ENCODE measurements at places on chromosomes 16 and 17.

DNA sequence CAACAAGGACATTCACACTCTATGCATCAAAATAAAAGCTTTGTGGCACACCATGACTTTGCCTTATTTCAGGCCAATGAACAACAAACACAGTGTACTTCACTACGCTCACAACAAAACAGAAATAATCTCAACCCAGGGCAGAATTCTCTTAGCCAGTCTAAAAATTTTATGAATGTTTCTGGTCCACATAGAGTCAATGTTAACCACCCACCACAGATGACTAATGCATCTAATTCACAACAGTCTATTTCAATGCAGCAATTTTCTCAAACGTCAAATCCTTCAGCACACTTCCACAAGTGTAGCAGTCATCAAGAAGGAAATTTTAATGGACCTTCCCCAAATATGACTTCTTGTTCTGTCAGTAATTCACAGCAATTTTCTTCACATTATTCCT, 101.7 kb downstream of the CHD9 start:
- DNase-seq = peak; percentile 35

- DNase-seq = peak; percentile 9
These were observed 306.3 kb downstream of the CNTNAP4 start for GRCh38 chr16:76583466-76583865.

DNA sequence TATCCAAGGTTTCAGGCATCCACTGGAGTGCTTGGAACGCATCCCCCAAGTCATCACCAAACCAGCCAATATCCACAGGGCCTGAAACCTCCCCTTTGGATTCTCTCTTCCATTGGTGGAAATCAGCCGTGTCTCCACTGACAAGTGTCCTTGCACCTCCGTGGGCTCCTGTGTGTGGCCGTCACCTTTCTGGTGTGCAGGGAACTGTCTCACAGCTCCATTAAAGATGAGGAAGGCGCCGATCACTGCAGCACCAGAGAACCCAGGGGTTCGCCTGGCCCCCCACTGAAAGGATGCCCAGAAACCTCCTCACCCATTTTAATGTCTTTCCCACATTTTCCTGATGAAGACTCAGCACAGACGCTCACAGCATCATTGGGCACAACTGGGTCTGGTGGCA, 17.8 kb upstream of the METRNL start:
- no peak for DNase-seq

- DNase-seq = no peak
These were observed 5.2 kb upstream of the RAB26 start for GRCh38 chr16:2142942-2143877.

GRCh38 chr17:73645050-73645871, 1.0 kb upstream of the SDK2 start:
- DNase-seq = no peak

- DNase-seq = no peak
These were observed 18.0 kb upstream of the ASGR2 start for GRCh38 chr17:7132511-7133094.

DNA sequence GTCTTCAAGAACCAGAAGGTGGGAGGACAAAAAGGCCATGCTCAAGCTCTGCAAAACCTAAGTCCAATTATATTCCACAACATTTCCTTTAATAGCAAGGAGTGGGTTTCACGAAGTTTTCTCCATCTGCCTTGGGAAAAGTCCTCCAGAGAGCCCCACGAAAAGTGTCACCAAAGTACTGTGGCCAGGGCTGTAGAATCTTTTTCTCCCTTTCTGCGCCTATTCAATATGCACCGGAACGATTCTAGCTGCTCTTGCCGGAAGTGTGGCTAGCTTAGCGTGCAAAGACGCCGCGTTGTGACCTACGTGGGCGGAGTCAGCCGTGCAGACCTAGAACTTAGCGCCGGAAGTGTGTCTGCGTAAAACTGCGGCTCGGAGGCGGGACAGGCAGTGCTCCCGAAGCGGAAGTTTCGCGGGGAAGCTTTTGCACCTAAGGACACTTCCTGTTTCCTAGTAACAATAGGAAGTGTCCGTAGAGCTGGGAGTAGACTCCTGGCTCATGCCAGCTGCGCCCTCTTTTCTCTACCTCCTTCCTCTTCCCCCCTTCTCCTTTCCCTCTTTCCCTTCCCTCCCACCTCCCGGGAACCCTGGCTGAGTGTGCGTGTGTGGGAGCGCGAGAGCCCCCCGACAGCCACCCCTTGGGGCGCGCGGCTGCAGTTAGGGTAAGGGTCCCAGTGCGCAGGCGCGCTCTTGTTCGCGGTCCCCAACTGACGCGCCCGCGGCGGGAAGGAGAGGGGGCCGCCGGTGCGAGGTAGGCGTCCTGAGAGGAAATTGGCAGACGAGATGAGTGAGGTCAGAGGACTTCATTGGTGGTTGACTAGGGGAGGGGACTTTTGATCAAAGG, at the start of the genes ZNF646 and ZNF668:
ZNF646 (plus strand) TSS at position 453 of the 844 bp plus-strand sequence. CDS start 1,903 bp downstream, outside the sequence.
ZNF668 (minus strand) TSS at position 271 of the 844 bp plus-strand sequence. CDS start 9,781 bp downstream, outside the sequence.
- DNase-seq = peak; percentile 99

DNA sequence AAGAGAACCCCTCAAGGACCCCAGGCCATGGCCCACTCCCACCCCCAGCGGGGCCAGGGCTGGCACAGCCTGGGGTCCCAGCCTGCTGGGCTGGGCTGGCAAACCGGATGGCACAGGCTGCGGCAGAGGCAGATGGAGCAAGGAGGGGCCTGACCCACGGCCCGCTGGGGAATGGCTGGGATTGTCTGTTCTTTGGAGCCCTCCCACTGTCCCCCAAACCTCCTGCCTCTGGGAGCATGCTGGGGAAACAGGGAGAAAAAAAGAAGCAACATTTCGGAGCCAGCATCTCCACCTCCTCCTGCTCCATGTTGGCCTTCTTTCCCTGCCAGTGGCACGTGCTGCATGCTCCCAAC, 37.1 kb upstream of the LHX1 start:
- no peak for DNase-seq

DNA sequence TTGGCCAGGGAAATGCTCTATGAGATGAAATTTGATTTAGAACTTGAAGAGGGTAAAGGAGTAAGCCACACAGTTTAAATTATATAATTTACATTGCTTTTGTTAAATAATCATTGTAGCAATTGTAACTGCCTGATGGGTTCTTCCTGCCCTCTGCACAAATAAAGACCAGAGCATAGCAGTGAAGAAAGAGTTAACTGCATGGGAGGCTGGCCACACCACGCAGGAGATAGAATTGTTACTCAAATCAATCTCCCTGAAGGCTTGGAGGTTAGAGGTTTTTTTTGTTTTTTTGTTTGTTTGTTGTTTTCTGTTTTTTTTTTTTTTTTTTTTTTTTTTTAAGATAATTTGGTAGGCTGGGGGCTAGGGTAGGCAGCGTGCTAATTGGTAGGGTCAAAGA, 467.0 kb upstream of the GOT2 start:
- no peak for DNase-seq

GRCh38 chr17:81576621-81577277, 24.6 kb upstream of the FAAP100 start:
- DNase-seq = peak; percentile 56

- DNase-seq = no peak
These were observed 59.5 kb downstream of the RAI1 start for GRCh38 chr17:17740615-17741348.

DNA sequence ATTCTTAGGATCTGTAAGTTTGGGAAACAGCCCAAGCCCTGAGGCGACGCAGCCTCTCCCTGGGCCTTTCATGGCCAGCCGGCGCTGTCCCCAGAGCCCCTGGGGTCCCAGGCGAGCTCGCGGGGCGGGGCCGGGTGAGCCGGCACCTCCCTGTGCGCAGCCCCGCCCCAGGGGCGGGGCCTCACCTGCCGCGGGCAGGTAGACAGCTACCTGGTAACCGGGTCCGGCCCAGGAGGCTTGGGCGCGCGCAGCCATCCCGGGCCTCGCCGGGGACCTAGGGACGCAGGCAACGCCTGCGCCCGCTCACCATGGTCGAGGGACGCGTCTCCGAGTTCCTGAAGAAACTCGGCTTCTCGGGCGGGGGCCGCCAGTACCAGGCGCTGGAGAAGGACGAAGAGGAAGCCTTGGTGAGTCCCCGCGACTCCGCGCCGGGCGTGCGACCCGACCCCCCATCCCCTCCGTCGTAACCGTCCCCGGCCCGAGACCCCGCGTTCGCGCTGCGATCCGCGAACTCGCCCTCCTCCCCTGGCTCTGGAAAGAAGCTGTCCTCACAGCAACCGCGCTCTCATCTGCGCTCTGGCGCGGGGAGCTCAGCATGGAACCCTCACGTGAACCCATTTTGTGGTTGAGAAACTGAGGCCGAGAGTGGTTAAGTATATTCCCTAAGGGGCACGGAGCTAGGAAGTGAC, at the start of gene ATP2C2:
ATP2C2 (plus strand) TSS at position 231 of the 689 bp plus-strand sequence; CDS start at position 309, 78 bp downstream.
- no peak for DNase-seq

- DNase-seq = no peak
These were observed 309.6 kb downstream of the KCNJ2 start for GRCh38 chr17:70478902-70479301.

GRCh38 chr17:78676412-78677302, 99.5 kb upstream of the DNAH17 start:
- no peak for DNase-seq

DNA sequence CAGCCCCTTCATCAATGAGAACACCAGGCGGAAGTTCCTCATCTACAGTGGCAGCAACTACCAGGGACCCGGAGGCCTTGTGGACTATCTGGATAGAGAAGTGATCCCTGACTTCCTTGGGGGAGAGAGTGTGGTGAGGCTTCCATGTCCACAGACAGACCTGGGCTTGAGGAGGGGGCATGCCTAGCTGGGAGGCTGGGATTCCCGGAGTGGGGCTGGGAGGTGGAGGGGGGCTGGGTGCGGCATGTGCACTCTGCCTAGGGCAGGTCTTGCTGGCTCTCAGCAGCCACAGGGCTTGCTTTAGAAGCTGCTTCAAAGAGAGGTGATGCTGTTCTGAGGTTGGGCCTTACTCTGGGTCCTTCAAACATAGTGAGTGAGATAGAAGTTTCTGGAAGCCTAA, 27.8 kb downstream of the NAGPA start:
- no peak for DNase-seq

- DNase-seq = no peak
These were observed 178.6 kb downstream of the CPPED1 start for GRCh38 chr16:12625068-12625467.

- no peak for DNase-seq
These were observed 269.5 kb downstream of the STX8 start for GRCh38 chr17:9306086-9306485.

DNA sequence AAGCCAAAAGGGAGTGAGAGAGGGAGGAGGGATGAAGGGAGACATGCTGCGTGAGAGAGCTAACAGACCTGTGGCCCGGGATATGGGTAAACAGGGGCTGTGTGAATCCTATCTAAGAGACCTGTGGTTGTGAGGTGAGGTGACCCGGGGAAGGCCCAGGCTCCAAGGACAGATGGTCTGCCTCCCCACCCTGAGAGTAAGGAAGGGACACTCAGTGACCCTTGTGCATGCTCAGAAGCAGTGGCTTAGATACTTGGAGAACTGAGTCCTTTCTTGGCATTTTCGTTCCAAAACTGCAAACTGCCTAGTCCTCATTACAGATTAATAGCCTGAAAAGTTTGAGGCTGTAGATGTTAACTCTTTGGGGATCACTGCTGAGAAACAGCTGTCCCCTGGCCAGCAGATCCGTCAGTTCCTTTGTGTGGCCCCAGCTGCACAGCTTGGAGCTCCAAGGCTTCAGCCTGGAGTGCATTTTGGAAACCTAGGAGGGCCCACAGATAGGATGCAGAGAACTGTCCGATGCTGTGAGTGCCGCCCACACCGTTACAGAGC, 121.6 kb downstream of the SMG6 start:
- peak; percentile 26 for DNase-seq

DNA sequence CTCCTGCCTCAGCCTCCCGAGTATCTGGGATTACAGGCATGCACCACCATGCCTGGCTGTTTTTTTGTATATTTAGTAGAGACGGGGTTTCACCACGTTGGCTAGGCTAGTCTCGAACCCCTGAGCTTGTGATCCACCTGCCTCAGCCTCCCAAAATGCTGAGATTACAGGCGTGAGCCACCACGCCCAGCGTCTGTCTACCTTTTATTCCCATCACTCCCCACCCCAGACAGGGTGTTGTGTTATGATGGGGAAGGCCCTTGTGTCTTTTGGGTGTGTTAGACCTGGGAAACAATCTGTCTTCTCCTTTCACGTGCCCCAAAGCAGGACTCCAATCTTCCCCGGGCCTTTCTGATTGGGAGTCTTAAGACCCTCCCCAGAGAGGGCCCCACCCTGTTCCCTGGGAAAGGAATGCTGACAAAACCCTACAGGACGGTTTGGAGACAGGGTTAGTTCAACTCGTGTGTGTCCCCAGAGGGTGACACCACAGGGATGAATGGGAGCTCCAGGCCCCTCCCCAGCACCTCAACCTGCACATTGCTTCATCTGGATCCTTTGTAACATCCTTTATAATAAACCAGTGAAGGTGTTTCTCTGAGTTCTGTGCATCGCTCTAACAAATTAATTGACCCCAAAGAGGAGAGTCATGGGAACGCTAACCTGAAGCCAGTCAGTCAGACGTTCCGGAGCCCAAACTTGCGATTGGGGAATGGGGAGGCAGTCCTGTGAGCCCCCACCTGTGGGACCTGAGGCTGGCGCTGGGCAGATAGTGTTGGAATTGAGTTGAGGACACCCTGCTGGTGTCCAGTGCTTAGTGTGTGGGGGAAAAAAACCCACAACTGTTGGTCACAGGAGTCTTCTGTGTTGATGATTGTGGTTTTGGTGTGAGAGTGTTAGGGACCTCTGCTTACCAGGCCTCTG, 3.2 kb upstream of the ELOB start:
- no peak for DNase-seq

DNA sequence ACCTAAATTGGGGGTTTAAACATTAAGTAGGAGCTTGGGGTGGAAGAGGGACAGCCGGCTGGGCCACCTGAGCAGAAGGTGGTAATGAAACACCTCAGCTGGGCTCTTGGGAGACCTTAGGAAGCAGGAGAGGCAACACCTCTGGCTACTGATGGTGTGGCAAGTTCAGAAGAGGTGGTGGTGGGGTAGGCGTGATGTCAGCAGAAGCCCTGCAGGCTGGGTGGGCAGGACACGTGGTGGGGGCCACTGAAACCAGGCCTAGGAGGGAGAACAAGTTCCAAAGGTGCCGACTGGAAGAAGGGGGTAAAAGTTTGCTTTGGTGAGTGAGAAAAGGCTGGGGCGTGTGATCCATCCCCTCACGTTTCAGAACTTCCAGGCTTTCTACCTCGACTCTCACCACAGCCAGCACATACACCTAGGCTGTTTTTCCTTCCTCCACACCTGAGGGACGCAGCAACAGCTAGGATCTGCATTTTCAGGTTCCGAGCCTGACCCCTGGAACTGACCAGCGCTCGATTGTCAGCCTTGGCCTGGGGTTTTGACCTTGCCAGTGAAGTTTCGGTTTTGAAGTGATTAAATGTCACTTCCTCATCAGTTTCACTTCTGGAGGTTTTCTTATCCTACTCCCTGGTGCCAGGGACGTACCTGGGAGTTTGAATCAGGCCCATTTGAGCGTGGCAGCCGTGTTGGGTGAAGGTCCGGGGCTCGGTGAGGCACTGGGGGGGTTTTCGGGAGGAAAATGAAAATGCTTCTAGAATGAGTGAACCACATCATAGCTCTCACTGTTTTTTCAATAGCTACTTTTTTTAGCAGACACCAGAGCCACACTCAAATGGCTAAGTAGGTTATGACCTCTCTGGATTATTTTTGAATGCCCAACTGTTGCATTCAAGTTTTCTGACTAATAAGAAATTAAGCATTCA, 10.0 kb downstream of the SNN start:
- DNase-seq = peak; percentile 37

- no peak for DNase-seq
These were observed 20.3 kb downstream of the SPNS3 start for GRCh38 chr17:4453812-4454591.

- no peak for DNase-seq
These were observed 14.5 kb downstream of the SNX11 start for GRCh38 chr17:48121923-48122664.

GRCh38 chr17:29546085-29546484, 20.8 kb downstream of the ABHD15 start:
- no peak for DNase-seq

Measured in myocyte (in vitro differentiated cells).